Endothelial cell of umbilical vein (primary cell): ENCODE measurements at places on chromosomes 6 and 20. TPM values are rescaled to one million over a fixed set of nuclear protein-coding genes. Genes with fewer than 3 reads are reported as not detected.

- no peak for DNase-seq
Measured at GRCh38 chr6:166446567-166447065, 63.9 kb upstream of the MPC1 start.

GRCh38 chr20:10490257-10490656 is 55.2 kb downstream of the SLX4IP start:
- no peak for DNase-seq

Gene LCA5
- total RNA-seq: 4.2 and 4.9 TPM in 2 replicates

Gene AKAP12
- 340 and 362 TPM in 2 replicates for total RNA-seq

GRCh38 chr6:44868910-44869309 is 459.2 kb upstream of the RUNX2 start:
- DNase-seq: no peak

Gene CRISP2
- not detected in 2 replicates for total RNA-seq

Gene PLAGL2
- total RNA-seq: 14.6 and 15.2 TPM in 2 replicates

DNA sequence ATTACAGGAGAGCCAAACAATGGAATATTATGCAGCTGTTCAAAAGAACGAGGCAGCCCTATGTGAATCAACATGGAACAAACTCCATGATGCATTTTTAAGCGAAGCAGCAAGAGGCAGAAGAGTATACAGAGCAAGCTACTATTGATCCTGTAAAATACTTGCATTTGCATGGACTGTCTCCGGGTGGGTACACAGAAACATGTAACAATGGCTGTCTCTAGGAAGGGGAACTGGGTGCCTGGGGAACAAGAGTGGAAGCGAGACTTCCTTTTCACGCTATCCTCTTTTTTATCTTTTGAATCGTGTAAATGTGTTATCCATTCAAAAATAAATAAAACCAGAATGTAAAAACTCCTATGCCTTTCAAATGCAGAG is 93.3 kb upstream of the SIRPA start:
- no peak for DNase-seq

- DNase-seq: no peak
Measured at GRCh38 chr6:3631186-3631585, 120.3 kb downstream of the PXDC1 start.

Gene CGAS
- 7.3 and 7.4 TPM in 2 replicates for total RNA-seq

- DNase-seq: no peak
Measured at GRCh38 chr6:56556751-56557540, 85.7 kb downstream of the DST start.

GRCh38 chr20:48809673-48810072 is 18.1 kb downstream of the PREX1 start:
- no peak for DNase-seq

DNA sequence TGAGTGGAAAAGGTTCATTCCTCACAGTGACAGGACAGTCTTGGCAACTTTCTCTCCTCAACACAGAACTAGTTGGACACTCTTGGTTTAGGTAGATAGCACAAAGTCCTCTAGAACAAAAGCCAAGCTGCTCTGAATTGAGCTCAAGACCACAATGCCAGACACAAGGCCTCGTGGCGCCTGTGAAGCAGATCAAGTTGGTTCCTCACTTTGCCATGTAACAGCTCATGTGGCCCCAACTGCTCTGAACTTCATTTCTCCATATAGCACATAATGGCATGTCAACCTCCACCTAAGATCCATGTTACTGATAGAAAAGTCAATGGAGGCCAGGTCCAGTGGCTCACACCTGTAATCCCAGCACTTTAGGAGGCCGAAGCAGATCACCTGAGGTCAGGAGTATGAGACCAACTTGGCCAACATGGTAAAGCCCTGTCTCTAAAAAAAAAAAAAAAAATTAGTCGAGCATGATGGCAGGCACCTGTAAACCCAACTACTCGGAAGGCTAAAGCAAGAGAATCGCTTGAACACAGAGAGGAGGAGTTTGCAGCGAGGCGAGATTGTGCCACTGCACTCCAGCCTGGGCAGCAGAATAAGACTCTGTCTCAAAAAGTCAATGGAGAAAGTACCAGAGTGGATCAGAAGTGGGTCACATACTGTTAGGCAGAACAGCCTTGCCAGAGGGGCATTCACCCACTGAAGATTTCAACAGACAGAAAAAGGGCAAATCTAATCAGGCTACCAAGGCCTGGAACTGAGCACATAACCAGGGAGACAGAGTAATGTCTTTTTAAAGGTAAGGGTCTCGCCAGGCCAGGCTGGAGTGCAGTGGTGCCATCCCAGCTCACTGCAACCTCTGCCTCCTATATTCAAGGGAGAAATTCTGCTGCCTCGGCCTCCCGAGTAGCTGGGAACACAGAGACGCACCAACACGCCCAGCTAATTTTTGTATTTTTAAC is 21.2 kb downstream of the ROMO1 start:
- DNase-seq: no peak

- peak; percentile 5 for DNase-seq
Measured at GRCh38 chr6:33885132-33886057, 81.6 kb upstream of the MLN start.

- DNase-seq: no peak
Measured at GRCh38 chr6:41729624-41730023, 5.8 kb downstream of the TFEB start.

GRCh38 chr6:117521791-117522502 is 39.5 kb downstream of the DCBLD1 start:
- peak; percentile 47 for DNase-seq

- DNase-seq: peak; percentile 58
Measured at GRCh38 chr6:33407132-33407718, 3.6 kb upstream of the PHF1 start.

Gene TAAR8
- total RNA-seq: not detected in 2 replicates

DNA sequence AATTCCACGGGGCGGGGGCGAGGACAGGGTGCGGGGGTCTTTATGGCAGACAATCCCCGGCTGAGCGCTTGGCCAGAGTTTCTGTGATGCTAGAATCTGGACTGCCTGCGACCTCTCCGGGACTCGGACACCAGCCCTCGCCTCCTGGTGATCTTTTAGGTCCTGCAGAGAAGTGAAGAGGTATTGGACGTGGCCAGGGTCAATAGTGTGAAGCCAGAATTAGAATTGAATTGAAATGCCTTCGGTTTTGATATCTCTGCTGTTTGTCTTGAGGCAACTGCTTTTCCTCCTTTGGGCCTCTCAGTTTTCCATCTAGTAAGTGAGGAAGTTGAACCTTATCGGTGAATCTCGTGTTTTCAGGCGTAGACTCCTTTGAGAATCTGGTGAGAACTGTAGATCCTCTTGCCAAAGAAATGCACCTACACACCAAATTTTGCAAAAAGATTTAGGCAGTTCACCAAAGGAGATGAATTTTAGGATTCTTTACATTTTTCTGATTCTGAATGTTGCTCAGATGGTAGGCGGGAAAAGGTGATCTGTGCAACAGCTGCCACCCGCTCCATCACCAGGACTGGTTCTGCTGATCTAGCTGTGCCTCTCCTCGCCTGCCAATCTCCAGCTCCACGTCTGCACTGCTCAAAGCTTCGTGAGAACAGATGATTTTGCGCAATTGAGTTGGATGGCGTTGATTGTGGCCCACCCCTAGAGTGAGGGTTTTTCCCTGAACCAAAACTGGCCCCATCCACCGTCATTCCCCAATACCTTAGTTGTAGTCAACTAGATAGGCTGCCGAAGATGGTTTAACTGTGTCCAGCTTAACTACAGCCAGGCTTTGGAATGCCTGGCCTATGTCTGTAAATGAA is 837 bp upstream of the OSER1 start:
- DNase-seq: no peak

Gene FABP7
- not detected in 2 replicates for total RNA-seq

- no peak for DNase-seq
Measured at GRCh38 chr6:34131326-34132290, 14.3 kb downstream of the GRM4 start.

Gene MLN
- not detected in 2 replicates for total RNA-seq

DNA sequence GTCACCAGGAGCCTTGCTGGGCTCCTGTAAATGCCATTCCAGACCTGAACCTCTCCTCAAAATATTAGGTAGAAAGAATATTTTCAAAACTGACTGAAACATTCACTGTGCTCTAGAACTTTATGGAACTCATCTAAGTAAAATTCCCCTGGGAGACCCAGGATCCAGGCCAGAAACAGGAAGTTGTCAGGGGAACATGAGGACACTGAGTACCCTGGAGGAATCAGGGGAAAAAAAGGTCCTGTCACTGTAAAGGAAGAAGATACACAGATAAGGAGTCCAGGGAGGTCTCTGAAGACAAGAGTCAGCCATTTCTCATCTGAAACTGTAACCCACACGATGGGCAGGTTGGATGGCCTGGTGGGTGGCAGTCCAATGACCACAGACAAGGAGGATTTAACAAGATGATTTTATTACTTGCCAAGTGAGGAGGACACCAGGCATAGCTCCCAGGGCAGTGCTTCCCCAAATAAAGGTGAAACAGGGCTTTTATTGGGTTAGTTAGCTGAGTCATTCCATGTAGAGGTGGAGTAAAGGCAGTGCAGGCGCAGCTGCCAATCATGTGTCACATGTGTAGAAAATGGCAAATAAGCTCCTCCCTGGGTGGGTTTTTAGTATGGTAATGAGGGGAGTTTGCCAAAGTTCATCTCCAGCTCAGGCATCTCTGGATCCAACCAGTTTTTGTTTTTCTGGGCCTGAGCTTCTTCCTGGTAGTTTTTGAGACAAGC is 138.5 kb downstream of the RCAN2 start:
- no peak for DNase-seq

Gene MAN1A1
- 12.9 and 13.3 TPM in 2 replicates for total RNA-seq

DNA sequence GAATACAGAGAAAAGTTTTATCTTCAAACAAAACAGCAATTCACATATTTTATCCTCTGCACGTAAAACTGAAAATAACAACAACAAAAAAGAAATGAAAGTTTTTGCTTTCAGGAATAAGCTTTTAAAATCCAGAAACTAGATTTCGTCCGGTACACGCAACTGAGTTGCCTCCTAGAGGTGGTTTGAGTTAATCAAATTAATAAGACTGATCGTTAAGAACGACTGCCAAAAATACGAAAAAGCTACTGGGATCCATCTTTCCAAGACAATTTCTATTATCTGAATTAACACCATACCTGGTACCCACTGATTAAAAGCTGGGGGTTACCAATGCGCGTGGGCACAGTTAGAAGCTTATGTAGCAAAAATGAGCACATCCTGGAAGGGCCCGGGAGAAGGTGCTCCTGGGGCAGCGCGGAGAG is 669 bp downstream of the PDCD2 start:
- no peak for DNase-seq

Gene BPIFB4
- total RNA-seq: not detected in 2 replicates

Gene KCNK5
- not detected in 2 replicates for total RNA-seq

Gene TOX2
- total RNA-seq: 18.6 and 25.7 TPM in 2 replicates

Gene ZBTB46
- total RNA-seq: 4.3 and 7.1 TPM in 2 replicates

GRCh38 chr6:114312931-114313330 is 29.9 kb downstream of the HS3ST5 start:
- DNase-seq: no peak

DNA sequence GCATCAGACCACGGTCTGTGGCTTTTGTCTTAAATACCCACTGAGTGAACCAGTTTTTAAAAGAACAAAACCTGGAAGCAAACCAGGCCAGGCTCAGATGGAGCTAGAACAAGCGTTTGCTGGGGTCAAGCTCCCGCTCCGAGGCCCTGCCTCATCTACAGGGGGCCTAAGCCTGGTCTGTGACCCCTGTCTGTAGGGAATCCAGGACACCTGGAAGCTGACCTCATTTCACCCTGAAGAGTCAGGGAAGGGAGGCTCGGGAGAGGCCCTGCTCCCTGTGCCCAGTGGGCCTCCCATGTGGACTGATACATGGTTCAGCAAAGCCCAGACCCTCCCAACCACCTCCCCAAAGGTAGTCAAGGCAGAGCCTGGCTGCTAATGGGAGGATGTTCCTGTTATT is 26.8 kb upstream of the DLGAP4 start:
- no peak for DNase-seq

Gene KCNK16
- not detected in 2 replicates for total RNA-seq

- no peak for DNase-seq
Measured at GRCh38 chr6:4786996-4787395, 10.8 kb downstream of the CDYL start.

Gene PSORS1C1
- total RNA-seq: 9.2 and 13.2 TPM in 2 replicates
